ENCODE measurements at places on chromosomes 12 and 14. TPM values are rescaled to one million over a fixed set of nuclear protein-coding genes. Genes with fewer than 3 reads are reported as not detected.

SLC2A13 gene
- total RNA-seq: 5.7 TPM

ITGB7 gene
- total RNA-seq: 0.38 TPM

PROX2 gene
- total RNA-seq: not detected

ACADS gene
- total RNA-seq: 10.4 TPM

PIANP gene
- total RNA-seq: under 0.01 TPM

CCDC88C gene
- 27.3 TPM for total RNA-seq

ESRRB gene
- not detected for total RNA-seq

ADCY6 gene
- 34.6 TPM for total RNA-seq

ZCCHC8 gene
- total RNA-seq: 14.3 TPM

Measured in endothelial cell of coronary artery (primary cell).